IMR-90 (cell line): ENCODE measurements at places on chromosomes 16 and 17.

GRCh38 chr16:30087181-30087898 is 4.4 kb downstream of the TBX6 start:
- DNase-seq: no peak

DNA sequence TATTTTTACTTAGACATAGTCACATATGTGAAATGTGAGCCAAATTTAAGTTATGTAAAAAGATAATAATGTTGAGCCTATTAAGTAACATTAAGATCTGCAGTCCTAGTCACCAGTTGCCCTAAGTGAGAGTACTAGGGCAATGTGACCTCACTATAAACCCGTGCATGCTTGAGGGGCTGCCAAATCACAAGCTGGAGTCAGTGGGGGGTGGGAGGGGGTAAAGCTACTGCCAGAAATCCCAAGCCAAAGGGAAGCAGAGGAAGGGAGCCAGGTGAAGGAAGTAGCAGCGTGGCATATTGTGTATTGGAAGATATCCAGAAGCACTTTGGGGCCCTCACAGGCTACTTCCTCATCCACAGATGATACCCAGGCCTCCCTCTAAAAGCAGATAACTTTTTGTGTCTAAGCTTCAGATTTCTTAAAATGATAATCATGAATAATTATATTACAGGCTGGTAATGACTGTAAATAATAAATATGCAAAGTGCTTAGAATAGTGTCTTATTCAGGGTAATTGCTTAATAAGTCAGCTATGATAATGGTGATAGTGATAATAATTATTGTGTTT is 134.1 kb downstream of the CA10 start:
- no peak for DNase-seq

DNA sequence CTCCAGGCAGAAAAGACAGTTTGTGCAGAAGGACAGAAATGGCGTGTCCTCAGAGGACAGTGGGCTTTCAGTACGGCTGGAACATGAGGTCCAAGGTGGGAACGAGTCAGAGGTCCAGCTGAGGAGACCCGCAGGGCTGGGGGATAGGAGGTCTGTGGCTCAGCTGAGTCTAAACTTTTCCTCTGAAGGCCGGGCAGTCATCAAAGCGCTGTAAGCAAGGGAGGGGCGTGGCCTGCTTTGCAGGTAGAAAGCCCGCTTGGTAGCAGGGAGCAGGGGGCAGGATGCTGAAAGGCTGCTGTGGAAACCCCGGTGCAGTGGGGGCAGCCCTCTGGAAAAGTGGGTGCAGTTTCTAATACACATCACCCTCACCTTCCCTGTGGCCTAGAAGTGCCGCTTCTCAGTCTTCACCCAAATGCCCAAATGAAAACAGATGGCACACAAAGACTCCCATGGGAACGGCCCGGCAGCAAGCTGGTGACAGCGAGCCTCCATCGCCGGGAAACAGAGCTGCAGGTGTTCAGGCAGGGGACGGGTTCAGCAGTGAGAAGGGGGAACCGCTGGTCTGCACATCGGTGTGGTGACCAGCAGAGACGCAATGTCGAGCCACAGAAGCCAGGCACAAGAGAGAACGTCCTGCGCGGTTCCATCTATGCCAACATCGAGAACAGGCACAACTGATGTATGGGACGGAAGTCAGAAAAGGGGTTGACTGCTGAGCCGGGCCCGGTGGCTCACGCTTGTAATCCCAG is 12.2 kb upstream of the OSGIN1 start:
- no peak for DNase-seq

GRCh38 chr17:63483038-63483437 is 6.2 kb downstream of the ACE start:
- DNase-seq: no peak

DNA sequence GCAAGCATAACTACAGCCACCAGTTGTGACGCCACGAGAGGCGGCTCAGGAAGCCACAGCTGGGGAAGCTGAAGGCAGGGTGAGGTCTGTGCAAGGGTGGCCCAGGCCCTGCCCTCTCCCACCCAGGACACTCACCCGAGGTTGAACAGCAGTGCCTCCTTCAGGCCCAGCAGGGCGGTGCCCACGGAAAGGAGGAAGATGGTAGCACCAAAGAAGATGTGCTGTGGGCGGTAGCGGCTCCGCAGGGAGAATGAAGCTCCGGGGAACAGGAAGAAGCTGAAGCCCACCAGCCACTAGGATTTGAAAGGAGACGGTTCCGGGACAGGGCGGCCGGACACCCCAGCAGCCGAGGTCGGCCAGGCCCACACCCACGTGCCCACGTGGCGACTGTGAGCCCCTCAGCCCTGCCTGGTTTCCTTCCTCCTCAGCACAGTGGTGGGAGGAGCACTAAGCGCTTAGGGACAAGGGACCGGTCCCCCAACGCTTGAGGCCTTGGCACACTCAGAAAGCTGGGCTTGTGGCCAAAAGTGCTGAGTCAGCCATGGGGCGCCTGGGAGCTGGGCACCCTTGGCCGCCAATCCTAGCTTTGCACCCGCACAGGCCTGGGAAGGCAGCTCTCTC is 11.0 kb downstream of the CYB561 start:
- peak; percentile 25 for DNase-seq

GRCh38 chr16:67158637-67159600 is 790 bp downstream of the TRADD start:
- no peak for DNase-seq

- no peak for DNase-seq
These were observed 478.8 kb upstream of the HSBP1 start for GRCh38 chr16:83328936-83329335.

DNA sequence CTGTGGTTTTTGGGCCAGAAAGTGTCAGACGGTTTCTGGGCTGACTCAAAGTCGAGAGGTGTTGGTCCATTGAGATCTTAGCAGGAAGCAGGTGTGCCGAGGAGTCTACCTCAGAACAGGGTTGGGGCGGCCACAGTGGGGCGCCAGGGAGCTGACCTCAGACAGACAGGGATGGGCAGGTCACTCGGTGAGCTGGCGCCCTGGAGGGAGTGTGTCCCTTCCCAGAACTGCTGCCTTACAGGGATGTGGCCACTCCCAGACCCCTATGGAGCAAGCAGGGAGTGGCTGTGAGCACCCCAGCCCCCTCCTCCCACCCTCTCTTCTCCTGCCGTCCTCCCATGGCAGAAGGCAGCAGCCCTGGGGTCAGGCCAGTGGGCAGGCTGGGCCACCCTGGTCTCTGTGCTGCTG is 14.0 kb upstream of the DPEP1 start:
- no peak for DNase-seq

DNA sequence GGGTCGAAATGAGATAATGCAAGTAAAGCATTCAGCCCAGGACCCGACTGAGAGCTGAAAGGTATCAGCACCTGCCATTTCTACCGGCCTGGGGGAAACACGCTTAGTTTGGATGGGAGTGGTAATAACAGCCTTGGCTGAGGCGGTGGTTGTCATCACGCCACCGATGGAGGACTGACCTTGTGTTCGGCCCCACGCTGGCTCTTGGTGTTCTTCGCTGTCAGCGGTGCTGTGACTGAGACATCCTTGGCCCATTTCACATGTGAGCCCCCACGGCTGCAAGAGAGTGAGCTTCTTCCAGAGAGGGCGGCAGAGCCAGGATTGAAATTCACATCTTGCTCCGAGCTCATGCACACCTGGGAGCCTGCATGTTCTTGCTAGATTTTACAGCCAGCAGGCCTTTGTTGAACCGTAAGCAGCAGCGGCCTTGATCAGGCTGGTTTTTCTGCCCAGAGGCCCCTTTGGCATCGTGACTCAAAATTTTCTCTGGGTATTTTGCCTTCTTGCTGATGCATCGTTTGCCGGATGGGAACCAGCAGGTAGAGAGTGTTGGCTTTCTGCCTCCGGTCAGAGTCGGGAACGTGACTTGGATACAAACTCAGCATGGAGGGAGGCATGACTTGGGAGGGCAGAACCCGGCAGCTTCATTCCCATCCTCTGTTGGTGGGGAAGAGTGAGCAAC is 341.5 kb downstream of the SNX29 start:
- no peak for DNase-seq

GRCh38 chr17:21210411-21211076 is 3.4 kb downstream of the TMEM11 start:
- DNase-seq: no peak

- DNase-seq: no peak
These were observed 16.7 kb upstream of the HEATR6 start for GRCh38 chr17:60095381-60095780.

DNA sequence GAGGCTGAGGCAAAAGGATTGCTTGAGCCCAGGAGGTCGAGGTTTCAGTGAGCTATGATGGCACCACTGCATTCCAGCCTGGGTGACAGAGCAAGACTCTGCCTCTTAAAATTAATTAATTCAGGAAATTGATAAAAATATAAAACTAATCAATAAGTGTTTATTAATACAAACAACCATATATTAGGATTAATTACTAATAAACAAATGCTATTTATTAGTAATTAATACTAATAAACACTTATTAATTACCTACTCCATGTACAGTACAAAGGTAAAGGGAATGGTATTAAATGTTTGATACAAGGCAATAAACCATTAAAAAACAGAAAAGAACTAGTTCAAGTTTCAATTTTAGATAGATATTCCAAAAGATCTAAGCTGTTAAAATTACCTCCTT is 119.2 kb upstream of the C17orf78 start:
- DNase-seq: no peak
